ENCODE measurements at places on chromosomes 13 and 19.
A peak's percentile ranks its signal among the peaks of the same experiment; 100 is the strongest.

GRCh38 chr13:105139048-105139379 is 1396.4 kb downstream of the EFNB2 start:
- no peak for DNase-seq

DNA sequence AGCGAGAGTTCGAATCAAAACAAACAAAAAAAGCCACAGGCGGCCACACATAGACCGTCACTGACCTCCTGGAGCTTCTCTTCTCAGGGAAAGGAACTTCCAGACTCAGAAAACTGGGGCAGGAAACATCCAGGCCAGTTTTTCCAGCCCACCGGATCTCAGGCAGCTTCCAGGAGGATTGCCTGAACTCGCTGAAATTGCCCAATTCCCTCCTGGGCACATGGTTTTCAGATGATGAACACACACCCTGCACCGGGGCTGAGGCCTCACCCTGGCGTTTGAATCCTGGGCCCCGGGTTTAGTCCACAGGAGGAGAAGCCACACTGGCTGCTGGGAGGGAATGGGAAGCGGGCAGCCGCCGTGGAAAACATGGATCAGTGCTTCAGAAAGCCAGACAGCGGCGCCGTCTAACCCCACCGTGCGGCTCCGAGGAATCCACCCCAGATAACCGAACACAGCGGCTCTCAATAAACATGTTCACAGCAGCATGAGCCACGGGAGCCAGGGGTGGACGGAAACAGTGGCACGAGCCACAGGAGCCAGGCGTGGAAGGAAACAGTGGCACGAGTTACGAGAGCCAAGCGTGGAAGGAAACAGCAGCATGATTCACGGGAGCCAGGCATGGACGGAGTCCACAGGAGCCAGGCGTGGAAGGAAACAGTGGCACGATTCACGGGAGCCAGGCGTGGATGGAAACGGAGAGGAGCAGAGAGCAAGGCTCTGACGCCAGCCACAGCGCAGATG is 18.2 kb upstream of the PTBP1 start:
- DNase-seq = no peak

DNA sequence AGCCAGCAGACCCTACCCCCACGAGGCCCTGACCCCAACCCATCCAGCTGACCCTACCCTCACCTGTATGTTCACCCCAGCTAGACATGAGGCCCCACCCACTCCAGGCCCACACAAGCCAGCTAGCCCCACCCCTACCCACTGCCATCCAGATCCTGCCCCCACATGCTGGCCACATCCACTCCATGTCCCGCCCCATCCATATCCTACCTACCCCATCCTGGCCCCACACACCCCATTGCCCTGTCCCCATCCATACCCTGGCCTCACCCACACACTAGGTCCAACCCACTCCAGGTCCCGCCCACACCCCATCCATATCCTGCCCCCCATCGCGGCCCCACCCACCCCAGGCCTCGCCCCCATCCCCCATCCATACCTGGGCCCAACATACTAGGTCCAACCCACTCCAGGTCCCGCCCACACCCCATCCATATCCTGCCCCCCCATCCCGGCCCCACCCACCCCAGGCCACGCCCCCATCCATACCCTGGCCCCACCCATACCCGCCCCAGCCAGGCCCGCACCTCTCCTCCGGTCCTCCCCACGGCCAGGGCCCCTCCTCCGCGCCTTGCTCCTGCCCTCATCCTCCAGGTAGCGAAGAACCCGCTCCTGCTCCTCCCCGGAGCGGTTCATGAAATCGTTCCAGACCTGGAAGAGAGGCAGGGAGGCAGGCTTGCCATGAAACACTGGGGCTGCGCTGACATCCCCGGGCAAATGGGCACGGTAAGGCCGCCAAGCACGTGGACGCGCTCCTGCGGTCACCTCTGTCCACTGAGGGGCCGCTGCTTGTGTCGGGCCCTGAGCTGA is 7.2 kb downstream of the RNU6-9 start:
- DNase-seq = no peak

- no peak for DNase-seq
These were observed 318.7 kb upstream of the SLITRK1 start for GRCh38 chr13:84200971-84201370.

DNA sequence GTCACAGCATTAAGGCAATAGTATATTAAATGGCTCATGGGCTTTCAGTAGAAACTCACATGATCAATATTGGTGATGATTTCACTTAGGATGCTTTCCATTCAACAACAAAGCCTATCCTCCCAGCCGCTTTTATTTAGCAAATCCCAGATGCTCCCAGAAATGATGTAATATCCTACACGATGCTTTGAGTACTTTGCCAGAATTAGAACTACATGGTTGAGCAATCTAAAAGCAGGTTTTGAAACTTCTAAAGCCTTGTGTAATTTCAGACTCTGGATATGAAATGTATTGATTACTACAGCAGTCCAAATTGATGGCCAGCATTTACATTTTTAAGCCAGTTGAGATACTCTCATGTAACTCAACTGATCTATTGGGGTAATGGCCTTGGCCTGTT is 13.6 kb downstream of the DLEU7 start:
- DNase-seq = no peak

GRCh38 chr19:815079-815774 is 6.5 kb downstream of the PLPPR3 start:
- DNase-seq = no peak

DNA sequence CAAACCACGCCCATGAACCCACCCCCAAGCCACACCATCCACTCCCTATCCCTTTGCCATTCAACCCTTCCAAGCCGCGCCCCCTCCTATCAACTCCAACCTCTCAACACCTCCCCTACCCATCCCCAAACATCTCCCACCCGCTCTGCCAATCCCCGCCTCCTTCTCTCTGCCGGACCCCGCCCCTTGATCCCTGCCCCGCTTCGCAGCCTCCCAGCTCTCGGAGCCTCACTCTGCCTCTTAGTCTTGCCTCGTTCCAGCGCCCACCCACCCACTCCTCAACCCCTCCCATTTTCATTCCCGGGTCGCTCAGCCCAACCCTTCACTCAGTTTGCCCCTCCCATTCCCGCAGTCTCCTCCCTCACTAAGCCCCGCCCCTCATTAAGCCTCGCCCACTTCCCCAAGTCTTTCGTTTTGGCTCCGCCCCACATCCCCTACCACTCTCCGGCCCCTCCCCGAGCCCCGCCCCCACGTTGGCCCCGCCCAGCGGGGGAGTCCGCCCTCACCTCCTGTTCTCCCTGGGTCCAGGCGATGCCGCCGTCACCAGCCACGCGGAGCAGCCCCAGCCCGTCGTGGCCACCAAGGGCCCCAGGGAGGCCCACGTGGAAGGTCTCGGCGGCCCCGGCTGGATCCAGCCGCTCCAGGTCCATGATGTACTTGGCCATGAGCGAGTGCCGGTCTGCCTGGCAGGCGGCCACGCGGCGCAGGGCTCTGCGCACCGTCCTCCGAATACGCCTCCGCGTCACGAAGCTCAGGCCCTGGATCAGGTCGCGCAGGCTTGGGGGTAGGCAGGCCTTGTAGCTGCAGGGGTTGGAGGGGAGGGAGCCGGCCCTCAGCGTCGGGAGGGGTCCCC is 5.7 kb downstream of the JAK3 start:
- DNase-seq = peak; percentile 62

DNA sequence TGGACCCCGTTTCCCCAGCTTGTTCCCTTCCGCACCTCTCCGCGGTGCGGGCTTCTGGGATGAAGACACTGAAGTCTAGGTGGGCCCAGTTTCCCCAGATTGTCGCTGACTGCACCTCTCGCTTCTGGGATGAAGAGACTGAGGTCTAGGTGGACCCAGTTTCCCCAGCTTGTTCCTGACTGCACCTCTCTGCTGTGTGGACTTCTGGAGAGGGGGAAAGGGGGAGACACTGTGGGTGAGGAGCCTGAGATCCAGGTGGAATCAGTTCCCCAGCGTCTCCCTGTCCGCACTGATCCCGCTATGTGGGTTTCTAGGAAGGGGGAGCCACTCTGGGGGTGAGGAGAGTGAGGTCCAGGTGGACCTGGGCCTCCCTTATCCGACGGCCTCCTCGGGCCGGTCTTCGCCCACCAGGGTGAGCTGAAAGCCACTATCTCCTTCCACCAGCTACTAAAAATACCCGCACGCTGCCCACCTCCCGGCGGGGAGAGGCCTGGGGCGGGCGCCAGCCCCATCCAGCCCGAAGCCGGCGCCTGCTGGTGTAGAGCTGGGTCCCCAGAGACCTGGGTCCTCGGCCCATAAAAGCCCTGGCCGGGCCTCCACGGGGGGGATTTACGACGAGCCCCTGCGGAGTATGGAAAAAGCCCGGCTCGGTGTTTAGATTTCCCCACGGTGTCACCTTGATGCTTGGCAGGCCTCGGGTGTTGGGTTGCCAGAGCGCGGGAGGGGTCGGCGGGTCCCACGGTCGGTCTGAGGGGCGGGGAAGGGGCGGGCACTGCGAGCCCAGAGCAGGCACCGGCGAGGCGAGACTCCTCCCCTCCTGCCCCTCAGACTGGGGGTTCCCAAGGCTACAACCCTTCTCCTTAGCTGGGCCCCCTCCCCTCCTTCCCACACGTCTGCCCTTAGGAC is 10.6 kb downstream of the FUT6 start:
- DNase-seq = no peak

DNA sequence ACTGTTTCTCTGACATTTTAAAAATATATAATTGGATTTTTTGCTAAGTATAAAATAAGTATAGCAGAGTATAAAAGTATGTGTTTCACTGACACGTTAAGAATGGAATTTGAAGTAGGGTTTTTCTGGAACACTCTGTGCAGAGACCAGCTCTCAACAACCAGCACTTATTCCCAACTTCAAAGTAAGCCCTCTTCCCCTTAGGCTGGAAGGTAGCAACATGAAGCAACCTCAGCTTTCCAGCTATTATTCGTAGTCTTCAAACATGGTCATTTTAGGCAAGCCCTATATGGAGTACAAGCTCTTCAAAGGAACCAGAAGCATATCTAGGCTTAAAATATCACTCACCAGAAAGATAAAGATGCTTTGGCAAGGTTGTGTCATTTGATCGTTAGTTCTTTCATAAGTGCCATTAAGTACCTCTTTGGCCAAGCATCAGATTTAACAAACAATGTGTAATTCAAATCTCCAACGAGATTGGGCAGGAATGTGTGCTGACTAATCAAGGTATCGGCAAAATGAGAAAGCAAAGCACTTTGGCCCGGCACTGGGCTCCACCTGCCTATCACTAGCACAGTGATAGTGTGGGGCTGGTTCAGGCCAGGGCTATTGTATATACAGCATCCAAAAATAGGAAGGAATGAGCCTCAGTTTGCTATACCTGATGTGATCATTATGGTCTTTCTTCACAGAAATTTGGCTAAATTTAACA is 95.9 kb upstream of the FREM2 start:
- DNase-seq = peak; percentile 81

GRCh38 chr13:66794340-66795031 is 435.6 kb downstream of the PCDH9 start:
- no peak for DNase-seq

- DNase-seq = no peak
These were observed 18.2 kb upstream of the ZNF14 start for GRCh38 chr19:19750842-19751790.

- DNase-seq = no peak
These were observed 1699.4 kb downstream of the PCDH9 start for GRCh38 chr13:65530688-65531087.

GRCh38 chr19:4539693-4540581 is at the start of gene LRG1:
Gene LRG1, minus strand, starts transcription at chr19:4540036. Its CDS starts 23 bp downstream, at chr19:4540013.
- peak; percentile 57 for DNase-seq

DNA sequence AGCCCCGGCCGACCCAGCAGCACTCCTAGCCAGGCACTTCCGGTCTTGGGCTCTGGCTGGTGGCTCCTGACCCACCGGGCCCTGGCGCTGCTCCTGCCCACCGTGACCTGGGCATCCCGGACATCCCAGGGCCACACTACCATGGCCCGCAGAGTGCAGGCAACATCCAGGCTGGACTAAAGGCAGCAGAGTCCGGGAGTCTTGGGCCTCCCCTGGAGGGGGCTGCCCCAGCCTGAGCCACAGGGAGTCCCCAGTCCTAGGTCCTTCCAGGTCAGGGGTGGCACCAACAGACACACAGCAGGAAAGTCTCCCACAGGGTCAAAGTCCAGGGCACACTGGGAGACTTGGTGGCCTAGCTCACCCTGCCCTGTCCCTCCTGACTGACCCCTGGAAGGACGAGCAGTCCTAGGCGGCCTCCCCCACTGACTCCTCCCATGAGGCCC is 10.8 kb downstream of the LSM4 start:
- no peak for DNase-seq

- no peak for DNase-seq
These were observed 1211.9 kb upstream of the ATXN8OS start for GRCh38 chr13:68895696-68896095.

DNA sequence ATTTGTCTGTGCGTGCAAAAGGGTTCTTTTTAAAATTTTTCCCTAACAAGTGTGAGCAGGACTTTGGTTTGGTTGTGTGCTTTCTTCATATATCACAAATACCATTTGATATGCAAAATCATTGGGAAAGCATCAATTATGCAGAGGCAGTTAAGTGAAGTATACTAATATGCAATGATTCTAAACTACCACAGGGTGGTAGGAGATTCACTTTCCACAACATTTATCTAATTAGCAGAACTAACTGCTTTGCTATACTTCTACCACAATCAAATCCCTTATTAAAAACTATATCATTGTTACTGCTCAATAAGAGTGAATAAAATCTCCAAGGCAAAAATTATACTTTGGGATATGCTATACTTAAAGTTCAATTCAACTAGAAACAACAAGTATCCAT is 2738.9 kb upstream of the PCDH20 start:
- DNase-seq = no peak

DNA sequence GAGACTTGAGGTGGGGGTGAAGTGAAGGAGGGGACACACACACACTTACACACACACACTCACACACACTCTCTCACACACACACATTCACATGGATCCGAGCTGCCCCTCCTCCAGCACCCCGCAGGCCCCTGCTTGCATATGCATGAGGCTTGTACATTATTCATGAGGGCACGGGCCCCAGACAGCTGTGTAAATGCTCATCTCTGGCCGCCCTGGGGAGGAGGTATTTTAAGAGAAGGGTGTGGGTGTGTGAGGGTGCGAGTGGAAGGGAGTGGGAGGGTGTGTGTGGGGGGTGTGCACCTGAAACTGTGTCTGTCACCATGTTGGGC is 2.4 kb downstream of the NCAN start:
- DNase-seq = no peak

GRCh38 chr19:49148044-49148682 is 7.0 kb downstream of the HRC start:
- no peak for DNase-seq

GRCh38 chr19:3146677-3147100 is 10.9 kb downstream of the GNA15 start:
- DNase-seq = no peak

- peak; percentile 77 for DNase-seq
These were observed 5.4 kb upstream of the PLAUR start for GRCh38 chr19:43675269-43675879.

- no peak for DNase-seq
These were observed 47.0 kb downstream of the ZNF44 start for GRCh38 chr19:12247644-12248222.

- DNase-seq = no peak
These were observed 49.4 kb downstream of the FAM124A start for GRCh38 chr13:51271528-51272085.

All from NCI-H2029 treated with DMSO at 0.1 percent for 48 hours (cell line).